Right forelimb (tissue), 1 donor: ENCODE measurements at places on chromosomes 11 and 22.
A peak's percentile ranks its signal among the peaks of the same experiment; 100 is the strongest.

DNA sequence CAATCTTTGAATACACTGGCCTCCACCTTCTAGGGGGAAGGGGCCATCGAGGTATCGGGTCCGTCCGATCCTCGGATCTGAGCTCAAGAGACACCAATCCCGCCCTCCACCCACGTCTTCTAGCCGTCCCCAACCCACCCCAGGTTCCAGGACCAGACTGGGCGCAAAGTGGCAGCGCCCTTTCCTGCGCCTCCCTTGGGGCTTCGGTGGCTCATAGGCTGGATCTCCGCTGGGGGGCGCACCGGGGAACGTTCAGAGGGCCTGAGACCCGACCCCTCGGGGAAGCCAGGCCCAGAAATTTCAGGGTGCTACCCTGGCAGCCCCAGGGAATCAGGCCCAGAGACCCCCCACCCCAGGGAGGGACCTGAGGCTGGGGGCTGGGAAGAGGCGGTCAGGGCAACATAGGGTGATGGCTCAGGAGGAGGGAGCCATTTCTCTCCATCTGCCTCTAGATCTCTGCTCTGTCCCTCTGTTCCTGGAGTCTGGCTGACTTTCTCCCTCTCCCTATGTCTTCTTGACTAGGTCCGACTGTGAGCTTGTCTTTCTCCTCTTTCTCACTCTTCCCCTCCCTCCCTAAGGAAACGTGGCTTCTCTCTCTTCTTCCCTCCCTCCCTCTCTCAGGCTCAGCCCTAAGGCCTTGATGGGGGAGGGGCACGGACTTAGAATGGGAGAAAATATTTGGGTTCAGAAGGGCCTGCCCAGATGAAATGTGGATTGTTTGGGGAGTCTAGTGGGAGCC, 1.1 kb downstream of the CREB3L1 start:
- DNase-seq, result peak; percentile 77

DNA sequence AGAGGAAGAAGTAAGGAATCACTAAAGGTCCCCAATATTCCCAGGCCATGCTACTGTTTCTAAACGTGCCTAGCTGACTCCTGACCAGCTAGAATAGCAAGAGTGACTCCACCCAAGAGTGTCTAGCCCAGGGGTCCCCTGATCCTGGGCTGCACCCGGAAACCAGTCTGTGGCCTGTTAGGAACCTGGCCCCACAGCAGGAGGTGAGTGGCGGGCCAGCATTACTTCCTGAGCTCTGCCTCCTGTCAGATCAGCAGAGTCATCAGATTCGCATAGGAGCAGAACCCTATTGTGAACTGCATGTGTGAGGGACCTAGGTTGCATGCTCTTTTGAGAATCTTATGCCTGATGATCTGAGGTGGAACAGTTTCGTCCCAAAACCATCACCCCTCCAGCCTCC, 2.0 kb downstream of the MMP20 start:
- DNase-seq, result no peak

- peak; percentile 77 for DNase-seq
These were observed 21.2 kb downstream of the SCGB1A1 start for GRCh38 chr11:62439785-62440602.

DNA sequence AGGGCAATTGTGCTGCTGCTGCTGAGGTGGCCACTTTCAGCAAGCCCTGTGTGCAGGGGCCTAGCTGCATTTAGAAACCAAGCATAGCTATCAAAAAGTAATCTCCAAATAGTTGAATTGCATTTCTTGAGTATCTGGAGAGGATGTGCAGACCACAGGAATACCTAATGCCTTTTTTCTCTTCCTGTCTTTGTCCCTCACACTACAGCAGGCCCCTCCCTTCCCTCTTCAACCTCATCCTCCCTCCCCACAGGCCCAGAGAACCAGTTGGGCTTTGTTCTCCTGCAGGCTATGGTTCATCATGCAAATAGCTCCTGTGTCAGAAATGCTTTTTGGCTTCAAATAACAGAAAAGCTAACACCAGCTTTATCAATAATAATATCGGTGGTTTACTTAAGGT, 47.7 kb downstream of the DKK3 start:
- no peak for DNase-seq

DNA sequence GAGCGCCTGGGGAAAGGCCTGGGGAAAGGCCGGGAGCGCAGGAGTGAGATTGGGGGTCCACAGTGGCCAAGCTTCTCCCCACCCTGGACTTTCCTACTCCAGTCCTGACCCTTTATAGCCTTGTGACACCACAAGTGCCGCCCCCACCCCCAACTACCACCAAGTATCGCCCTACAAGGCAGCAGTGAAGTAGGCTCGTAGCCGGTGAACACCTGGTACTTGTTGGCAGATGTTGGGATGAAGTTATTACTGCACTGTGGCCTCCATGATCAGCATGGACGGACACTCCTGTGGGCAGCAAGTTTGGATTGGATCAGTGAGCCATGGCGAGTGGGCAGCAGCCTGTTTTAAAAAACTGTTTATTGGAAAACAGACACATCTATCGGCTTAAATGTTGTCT, 45.0 kb downstream of the EIF3F start:
- DNase-seq, result no peak

DNA sequence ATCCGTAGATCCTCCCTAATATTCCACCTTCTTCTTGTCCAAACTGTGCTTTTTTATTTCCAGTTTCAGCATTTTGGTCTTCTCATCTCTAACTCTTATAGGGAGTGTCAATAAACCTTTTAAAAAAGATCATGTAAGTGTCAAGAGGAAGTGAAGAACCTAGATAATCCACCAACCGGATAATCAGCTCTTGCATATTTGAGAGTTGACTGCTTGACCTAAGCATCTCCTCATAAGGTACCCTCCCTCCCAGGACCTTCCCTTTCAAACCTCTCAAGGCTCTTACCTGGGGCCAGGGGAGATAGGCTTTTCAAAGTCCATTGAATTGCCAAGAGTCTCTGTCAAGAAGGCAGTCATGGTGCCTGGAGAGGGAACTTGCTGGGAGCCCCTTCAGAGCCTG, 691 bp upstream of the EHF start:
- DNase-seq, result no peak

GRCh38 chr11:70668204-70669202, 270.2 kb downstream of the CTTN start:
- DNase-seq, result no peak

- peak; percentile 76 for DNase-seq
These were observed 61.9 kb downstream of the NRXN2 start for GRCh38 chr11:64661146-64661545.

GRCh38 chr22:35821654-35822053, 104.0 kb downstream of the APOL5 start:
- no peak for DNase-seq

DNA sequence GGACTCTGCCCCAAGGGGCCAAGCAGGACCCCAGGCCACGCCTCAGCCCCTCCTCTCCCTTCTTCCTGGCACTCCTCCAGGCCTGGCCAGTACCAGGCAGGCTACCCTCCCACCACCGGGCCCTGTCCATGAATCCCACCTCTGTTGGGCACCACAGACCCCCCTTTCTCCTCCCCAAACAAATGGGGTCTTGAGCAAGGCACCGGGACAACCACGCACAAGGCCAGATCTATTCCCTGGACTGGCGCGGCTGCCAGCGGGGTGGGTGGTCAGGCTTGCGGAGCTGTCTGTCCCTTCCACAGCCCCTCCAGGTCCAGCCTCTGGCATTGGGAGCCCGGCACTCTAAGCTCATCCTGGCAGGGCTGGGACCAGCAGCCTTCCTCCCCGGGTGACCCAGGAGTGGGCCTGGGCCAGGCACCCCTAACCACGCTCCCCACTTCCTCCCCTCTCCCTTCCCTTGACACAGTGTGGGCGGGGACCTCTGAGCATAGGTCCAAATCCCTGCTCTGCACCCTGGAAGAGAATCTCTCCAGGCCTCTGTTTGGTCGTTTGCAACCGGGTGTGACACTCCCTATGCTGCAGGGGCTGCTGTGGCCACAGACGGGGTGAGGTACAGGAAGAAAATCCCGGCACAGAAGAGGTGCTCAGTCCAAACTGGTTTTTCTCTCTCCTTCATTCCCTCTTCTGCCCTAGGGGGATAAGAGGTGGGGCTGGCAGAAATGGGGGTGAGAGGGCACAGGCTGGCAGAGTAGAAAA, 14.6 kb downstream of the ELFN2 start:
- no peak for DNase-seq

- DNase-seq, result no peak
These were observed 256.1 kb upstream of the NCAM1 start for GRCh38 chr11:112705148-112705547.

GRCh38 chr11:79152511-79152910, 288.3 kb downstream of the TENM4 start:
- DNase-seq, result no peak

- DNase-seq, result no peak
These were observed 19.0 kb downstream of the ZMAT5 start for GRCh38 chr22:29747832-29748231.

- no peak for DNase-seq
These were observed 76.6 kb upstream of the AKIP1 start for GRCh38 chr11:8834379-8834778.

GRCh38 chr22:48171271-48171691, 1408.8 kb downstream of the TBC1D22A start:
- DNase-seq, result no peak

- no peak for DNase-seq
These were observed 19.6 kb downstream of the CHID1 start for GRCh38 chr11:890794-891540.

GRCh38 chr11:65479184-65480145, 19.4 kb upstream of the MALAT1 start:
- DNase-seq, result no peak

- no peak for DNase-seq
These were observed 32.8 kb upstream of the CCDC90B start for GRCh38 chr11:83318931-83319330.

- DNase-seq, result no peak
These were observed 72.7 kb downstream of the BRD1 start for GRCh38 chr22:49754696-49755630.

DNA sequence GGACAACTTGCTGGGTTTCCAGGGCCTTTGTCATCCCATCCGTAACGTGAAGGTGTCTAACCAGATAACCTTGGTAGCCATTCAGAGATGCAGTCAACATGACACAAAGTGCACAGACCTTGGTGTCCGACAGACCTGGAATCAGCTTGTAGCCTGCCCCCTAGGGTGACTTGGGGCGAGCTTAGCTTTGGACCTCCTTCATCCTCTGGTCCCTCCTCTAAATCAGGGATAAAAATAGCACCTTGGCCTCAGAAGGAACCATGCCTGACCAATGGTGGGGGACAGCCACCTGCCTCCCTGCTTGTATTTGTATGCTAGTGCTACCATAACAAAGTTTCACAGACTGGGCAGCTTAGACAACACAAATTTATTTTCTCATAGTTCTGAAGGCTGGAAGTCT, 3.7 kb downstream of the SNRPD3 start:
- no peak for DNase-seq

- no peak for DNase-seq
These were observed 182.7 kb upstream of the MTMR2 start for GRCh38 chr11:96106645-96107044.

GRCh38 chr11:90874986-90875385, 652.1 kb upstream of the CHORDC1 start:
- no peak for DNase-seq

DNA sequence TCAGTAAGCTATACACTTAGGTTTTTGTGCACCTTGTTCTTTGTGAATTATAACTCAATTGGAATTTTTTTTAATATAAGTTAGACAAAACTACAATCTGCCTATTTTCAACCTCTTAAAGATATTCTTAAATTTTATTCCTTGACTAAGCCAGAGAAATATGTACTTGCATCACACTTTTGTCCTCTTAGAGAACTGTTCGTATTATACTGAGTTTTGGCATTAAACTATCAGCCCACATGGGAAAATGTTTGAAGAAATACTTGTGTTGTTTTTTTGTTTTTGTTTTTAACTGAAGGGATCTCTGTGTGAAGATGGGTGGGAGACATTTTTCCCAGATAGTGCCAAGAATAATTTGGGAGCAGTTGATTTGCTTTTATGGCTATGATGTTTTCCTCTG, 25.3 kb downstream of the CEP295 start:
- DNase-seq, result no peak

GRCh38 chr11:122068837-122069236, 47.2 kb downstream of the BLID start:
- DNase-seq, result no peak

DNA sequence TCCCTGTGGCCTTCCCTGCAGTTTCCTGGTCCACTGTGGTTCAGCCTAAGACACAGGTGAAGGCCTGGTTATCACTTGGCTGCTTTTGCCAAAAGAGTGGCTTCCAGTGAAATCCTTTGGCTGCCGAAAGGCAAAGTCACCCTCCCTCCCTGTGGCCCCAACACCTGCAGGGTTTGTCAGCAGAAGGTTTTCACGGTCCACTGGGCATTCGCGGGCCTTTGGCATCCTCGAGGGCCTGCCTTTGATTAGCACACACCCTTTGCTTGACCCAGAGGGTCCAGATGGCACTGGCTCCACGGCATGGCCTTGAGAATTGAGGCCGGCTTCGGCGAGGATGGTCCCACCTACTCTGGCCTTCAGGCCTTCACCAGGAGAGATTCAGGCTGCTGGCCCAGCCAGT, 35.3 kb downstream of the RTN4R start:
- no peak for DNase-seq

GRCh38 chr22:31882971-31883370, 61.4 kb upstream of the YWHAH start:
- DNase-seq, result no peak

- no peak for DNase-seq
These were observed 3.7 kb downstream of the MIAT start for GRCh38 chr22:26660961-26661578.

- no peak for DNase-seq
These were observed 71.2 kb downstream of the PIWIL4 start for GRCh38 chr11:94638301-94638901.

DNA sequence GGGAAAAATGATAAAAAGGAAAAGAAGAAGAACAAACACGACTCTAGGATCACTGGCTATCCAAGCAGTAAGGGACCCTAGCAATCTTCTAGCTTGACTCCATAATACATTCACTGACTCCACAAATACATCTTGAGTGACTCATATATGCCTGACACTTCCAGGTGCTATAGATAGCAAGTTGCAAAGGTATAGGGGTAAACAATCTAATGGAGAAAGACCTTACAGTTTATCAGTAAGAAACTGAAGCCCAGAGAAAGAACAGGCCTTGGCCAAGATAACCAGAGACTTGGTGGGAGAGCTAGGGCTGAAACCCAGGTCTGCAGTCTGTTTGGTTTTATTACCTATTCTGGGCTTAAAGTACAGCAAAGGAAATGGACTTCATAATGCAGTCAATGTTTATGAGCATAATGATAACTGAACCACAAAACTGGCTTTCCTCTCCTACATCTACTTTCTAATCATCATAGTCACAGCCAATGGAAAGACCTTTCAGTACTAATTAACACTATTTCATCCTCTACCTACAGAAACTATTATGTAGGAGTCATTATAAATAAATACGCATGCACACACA, 19.7 kb upstream of the SLC5A1 start:
- DNase-seq, result no peak
